GM23248 (cell line): ENCODE measurements at places on chromosomes 3 and 15.

DNA sequence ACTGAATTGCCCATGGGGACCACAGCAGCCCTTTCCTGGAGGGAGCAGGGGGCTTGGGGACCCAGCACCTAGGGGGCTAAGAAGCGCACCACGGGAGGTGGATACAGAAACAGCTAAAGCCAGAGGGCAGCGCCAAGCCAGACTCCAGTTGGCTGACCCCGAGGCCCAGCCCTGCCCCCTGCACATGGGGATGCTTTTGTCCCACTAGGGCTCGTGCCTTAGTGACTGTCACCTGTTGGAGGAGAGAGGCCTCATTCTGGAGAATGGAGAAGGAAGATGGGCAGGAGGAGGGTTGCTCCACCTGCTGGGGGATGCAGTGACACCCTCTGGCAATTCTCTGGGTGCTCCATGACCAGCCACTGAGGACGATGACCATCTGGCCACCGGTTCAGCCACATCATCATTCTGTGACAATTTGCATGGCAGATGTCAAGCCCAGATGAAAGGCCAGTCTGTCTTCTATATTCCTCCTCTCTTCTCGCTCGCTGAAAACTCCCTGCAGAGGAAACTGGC lies 167.8 kb upstream of the TLE3 start:
- DNase-seq, result no peak

DNA sequence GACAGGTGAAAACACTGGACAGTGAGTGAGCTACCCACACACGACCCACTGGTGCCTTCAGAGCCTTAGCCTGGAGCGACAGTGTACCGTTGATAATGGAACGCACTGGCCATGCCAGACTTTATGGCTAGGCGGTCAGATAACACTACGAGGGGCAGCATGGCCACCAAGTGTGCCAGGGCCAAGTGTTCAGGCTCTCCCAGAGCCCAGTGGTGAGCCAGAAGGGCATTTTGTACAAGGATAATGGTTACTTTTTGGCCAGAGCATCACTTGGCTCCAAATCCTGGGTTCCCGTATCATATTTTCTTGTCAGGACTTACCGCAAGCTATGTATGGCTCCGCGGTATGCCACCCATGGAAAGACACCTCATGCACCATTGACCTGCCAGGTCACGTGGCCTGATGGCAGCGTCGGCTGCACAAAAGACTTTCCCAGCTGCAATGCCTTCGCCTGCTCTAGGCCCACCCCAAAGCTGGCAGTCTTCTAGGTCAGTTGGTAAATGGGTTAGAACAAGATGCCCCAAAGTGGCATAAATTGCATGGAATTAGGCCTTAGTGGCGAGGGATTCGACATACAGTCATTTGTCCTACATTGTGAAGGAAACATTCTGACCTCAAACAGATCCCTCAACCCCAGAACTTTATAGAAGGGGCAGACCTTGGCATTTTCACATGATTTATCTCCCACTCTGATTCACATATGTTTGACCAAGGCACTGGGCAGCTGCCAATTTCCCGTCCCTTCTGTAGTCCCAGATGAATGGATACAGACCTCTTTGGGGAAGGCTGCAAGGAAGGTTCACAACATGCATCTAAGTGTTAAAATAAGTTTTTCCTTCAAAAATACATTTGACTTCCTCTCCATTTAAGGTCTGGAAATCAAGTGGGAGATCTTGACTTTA lies 12.2 kb upstream of the SLC28A1 start:
- DNase-seq, result no peak

DNA sequence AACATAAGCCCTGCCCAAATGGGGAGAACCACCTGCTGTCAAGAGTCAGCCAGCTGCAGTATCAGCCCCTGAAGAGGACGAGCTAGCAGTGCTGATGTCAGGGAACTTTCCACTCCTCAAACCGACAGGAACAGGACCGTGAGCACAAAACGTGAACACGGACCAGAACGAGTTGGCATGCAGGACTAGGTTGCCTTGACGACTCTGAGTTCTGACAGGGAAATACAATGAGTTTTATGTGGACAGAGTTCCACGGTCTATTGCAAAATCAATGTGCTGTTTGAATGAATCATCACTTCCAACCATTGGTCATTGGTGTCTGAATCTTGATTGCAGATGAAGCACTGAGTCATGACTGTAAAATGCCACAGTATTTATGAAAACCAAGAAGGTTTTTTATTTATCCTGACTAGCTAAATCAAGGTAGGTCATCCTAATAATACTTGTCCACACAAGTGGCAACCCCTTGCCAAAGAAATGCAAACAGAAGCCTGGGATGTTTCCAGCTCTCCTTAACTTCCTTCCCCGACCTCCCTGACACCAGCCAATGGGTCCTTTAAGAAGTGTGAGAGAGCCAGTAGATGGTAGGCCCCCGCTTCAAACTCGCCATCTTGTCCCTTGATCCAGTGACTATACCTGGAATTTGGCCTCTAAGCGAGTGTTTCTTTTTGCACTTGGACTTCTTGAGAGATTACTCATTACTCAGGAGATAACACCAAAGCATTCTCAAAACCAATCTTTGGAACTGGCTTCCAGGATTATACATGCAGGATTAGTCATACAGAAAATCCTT lies 119.6 kb downstream of the ASB7 start:
- DNase-seq, result peak; percentile 99

DNA sequence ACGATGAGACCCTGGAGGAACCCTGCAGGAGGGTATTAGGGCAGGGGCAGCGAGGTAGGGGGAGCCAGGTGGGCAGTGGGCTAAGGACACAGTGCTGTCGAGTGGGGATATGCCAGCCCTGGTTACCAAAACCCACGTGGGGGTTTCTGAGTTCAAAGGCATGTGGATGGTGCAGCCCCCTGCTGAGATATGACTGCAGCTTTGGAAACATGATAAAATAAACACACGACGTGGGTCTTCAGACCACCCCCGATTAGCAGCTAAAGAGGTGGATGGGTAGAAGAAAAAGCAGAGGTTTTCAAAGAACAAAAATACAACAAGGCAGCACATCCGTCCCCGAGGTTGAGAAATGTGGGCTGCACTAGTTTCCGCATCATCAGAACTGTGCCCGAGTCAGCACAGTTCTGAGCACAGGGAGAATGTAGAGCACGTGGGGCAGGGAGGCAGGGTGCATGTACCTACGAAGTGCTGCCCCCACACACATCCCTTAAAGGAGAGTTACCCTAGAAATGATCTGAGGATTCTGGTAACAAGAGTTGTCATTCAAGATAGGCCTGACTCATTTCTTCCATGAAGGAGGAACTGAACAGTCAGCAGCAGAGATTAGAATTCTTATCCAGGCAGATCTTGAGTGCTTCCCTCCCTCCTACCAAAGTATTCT lies 121.3 kb downstream of the RPLP1 start:
- DNase-seq, result peak; percentile 68

GRCh38 chr3:194276768-194277103 lies 74.4 kb downstream of the CPN2 start:
- no peak for DNase-seq

GRCh38 chr15:40238532-40239403 lies at the start of gene PAK6:
PAK6 (plus strand) TSS chr15:40239063; CDS start chr15:40264786, 25,723 bp downstream.
- DNase-seq, result peak; percentile 90

GRCh38 chr15:70902107-70902506 lies 9.5 kb downstream of the LRRC49 start:
- DNase-seq, result peak; percentile 91
